Breast epithelium (tissue), 4 donors: ENCODE measurements at places on chromosomes 5 and 9. TPM values are rescaled to one million over a fixed set of nuclear protein-coding genes. Genes with fewer than 3 reads are reported as not detected.

- DNase-seq = no peak
Measured at GRCh38 chr5:55600086-55600485, 65.3 kb upstream of the PLPP1 start.

GRCh38 chr5:178383919-178384815, 151.6 kb upstream of the PHYKPL start:
- DNase-seq = no peak

DNA sequence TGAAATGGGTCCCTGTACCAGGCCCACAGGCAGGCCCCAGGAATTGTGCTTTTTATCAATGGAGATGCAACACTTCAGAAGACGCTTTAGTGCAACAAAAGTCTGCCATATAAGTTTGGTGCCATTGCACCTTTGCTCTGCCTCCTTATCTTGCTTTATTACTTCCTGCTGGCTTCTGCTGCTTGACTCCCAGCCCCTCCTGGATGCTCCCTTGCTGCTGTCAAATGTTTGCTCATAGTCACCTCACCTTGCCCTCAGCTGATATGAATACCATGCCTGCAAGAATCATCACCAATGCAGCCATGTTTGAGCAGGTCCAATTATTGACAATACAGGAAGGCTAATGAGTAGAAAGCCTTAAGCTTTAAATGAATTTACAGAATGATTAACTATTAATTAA, 25.4 kb downstream of the MEGF10 start:
- no peak for DNase-seq

- no peak for DNase-seq
Measured at GRCh38 chr5:158884827-158885518, 214.7 kb downstream of the EBF1 start.

- DNase-seq = no peak
Measured at GRCh38 chr5:93705896-93706295, 35.5 kb downstream of the POU5F2 start.

GRCh38 chr9:85182383-85182782, 512.9 kb downstream of the NTRK2 start:
- no peak for DNase-seq

DNA sequence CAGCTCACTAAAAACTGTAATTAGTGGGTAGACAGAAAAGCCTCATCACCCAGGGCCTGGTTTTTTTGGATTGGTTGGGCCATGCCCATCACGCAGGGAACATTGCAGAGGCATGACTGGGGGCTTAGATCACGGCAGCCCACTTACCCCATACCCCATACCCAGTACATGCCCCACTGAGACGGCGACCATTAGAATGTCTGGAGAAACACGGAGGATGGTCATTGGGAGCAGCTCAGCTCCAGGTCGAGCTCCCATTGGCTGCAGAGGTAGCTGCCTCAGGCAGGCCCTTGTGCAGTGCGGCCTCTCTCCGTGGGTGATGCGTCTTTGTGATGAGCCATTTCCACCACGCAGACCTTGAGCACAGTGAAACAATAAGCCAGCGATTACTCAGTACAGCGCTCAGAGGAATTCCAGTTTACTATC, 204.0 kb downstream of the GADD45G start:
- DNase-seq = no peak

DNA sequence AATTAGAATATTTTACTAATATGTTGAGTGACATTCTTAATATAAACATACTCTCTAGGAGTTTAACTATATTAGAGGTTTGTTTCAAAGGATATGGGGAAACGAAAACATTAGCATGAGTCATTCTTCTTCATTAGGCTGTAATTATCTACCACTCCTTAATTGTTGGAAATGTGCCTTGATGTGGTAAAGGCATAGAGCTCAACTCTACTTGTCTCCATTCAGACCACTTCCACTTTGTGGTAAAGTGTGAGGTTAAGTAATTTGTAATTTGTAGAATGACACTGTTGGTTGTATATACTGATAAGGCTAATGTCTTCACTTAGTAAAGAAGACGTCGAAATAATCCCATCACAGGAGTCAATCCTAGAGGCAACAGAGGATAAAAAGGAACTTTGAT, 58.1 kb downstream of the HAPLN1 start:
- DNase-seq = no peak

DNA sequence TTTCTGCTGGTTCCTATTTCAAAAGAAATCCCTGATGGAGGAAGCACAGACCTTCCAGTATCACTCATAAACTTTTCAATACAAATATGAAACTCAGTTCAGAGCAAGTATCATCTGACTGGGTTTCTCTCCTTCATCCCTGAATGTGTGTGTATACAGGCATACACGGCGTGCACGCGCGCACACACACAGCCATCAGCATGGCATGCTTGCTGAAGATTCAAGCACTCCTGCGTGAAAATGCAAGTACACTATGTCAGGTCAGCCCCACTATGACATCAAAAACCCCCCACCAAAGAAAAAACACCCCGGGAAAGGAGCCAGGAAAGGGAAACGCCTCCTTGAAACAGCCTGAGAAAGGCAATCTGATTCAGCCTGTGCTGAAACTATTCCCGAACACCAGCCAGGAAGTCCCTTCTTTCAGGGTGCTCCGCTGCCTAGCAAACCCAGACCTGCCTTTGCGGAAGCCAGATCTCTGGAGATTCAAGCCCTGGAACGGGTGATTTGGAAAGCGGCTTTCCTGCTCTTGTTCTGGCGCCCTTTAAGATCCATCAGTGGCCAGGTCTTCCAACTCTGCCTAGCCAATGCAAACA, 831 bp downstream of the KLHL3 start:
- no peak for DNase-seq

DNA sequence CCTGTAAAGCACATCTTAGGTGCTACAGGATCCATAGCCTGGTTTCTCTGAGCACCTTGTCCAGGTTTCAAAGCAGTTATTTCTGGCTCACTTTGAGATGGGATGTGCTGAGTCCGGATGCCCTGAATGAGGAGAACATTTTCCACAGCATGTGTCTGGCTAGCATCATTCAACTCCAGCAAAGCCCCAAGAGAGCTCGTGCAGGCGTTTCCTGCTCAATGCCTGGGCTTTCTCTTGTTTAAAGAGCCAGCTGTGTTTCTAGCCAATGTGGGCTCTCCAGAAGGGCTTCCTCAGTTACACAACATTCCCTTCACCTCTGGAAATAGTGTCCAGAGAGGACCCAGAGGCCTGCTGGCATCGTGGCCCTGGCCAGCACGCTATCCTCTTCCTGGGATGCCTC, 411.7 kb downstream of the DMAC1 start:
- DNase-seq = no peak

DNA sequence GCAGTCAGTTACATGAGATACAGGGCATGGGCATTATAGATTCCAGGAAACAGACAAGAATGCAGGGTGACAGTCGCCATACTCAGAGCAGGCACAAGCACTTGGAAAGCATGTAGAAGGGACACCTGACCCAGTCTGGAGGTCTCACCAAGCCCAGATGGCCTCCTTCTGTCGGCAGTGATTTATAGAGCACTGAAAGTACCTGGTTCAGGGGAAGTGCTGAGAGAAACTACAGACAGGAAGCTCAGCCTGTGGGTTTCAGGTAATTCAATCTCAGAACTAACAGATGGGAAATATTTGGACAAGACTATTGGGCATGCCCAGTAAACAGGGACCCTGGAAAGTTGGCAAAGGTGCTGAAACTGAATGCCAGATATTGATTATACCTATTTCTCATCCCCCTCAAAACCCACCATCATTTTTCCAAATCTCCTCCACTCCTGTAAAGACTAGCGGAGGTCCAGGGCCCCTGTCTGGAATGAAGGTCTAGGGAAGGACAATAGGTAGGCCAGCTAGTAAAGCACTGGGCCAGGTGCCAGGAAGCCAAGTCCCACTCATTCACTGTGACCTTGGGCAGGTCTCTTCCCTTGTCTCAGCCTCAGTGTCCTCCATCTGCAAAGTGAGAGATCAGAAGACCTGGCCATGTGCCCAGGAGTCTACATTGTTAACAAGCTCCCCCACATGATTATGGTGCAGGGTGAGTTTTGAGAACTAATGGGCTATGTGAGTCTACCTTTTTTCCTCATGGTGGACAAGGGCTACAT, 26.9 kb downstream of the KLHL3 start:
- DNase-seq = no peak

DNA sequence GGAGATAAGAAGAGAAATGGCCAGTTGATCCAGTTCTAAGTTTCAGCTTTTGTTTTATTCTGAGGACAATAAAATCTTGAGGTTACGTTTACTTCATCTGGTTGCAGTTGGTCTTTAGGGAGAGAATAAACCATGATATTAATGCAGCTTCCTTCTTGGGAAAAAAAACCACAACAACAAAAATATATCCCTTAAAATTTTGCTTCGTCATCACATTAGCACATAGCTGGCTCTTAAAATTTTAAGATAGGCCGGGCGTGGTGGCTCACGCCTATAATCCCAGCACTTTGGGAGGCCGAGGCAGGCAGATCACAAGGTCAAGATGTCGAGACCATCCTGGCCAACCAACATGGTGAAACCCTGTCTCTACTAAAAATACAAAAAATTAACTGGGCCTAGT, 86.4 kb downstream of the EQTN start:
- no peak for DNase-seq

GRCh38 chr5:126334760-126335159, 88.4 kb upstream of the GRAMD2B start:
- no peak for DNase-seq

- no peak for DNase-seq
Measured at GRCh38 chr5:124418390-124418789, 328.0 kb downstream of the ZNF608 start.

- DNase-seq = no peak
Measured at GRCh38 chr5:122077366-122078115, 518 bp downstream of the LOX start.

- no peak for DNase-seq
Measured at GRCh38 chr9:114383521-114384231, 4.1 kb downstream of the AKNA start.

GRCh38 chr9:112258106-112258505, 75.3 kb downstream of the PTBP3 start:
- no peak for DNase-seq

- DNase-seq = no peak
Measured at GRCh38 chr5:127210042-127210441, 80.6 kb upstream of the MEGF10 start.

DNA sequence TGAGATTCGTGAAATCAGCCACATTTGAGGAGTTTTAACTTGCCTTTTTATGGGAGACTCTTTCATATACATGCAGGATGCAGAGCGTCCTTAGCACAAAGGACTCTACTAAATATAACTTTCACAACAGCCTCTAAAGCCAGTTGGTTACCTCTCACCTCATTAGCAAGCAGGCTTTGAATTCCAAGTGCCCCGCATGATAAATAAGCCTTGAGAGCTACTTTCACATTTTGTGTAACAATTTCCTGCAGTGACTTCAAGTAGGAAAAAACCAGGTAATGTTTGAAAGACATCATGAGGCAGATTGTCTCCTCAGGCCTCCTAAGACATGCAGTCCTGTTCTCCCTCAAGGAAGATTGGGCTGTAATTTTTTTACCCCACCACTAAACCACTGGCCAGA, 50.5 kb downstream of the RALGPS1 start:
- no peak for DNase-seq

DNA sequence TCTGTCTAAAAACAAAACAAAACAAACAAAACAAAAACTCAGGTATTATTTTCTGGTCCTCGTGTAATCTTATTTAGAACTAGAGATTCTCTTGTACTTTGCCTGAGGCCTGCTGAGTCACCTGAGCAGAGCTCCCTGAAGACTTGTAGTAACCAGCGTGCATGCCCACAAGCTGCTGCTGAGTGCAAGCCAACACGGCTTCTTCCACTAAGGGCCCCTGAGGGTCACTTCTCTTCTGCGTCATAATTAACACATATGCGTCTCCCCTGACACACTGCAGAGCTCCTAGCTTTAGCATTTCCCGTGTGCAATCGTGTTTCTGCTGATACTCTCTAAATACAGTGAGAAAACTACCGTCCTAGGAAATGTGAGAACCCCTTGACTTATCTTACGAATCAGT, 10.9 kb upstream of the NDFIP1 start:
- DNase-seq = no peak

GRCh38 chr5:62059960-62060359, 246.0 kb upstream of the KIF2A start:
- no peak for DNase-seq

DNA sequence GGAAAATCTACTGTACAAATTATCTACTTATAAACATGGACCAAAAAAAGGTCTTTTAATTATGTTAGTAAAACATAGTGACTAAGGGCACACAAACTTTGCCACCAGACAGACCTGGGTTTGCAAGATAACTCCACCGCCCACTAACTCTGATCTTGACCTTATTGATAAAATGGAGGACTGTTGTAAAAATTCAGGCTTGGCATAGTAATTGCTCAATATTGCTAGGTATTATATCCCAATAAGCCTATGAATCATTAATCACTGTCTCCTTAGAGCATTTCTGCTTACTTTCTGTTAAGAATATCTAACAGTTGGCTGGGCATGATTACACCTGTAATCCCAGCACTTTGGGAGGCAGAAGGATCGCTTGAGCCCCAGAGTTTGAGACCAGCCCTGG, 3.8 kb downstream of the C9orf40 start:
- DNase-seq = no peak

- no peak for DNase-seq
Measured at GRCh38 chr5:7331131-7331530, 64.8 kb upstream of the ADCY2 start.

DNA sequence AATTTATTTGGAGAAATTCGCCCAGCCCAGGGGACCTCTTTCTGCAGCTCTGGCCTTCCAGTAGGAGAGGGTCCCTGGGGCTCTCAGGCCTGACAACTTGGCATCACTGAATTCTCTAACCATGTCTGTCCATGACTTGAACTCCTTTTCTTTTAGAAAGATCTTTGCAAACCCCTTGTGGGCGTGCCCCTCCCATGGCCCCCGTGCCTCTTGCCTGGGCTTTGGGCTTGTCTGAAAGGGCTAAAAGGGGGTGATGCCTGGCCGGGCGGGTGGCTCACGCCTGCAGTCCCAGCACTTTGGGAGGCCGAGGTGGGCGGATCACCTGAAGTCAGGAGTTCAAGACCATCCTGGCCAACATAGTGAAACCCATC, 3.2 kb upstream of the SQSTM1 start:
- no peak for DNase-seq

The DAB2 gene
- 240 TPM for total RNA-seq

The TPPP gene
- 3.4 TPM for total RNA-seq

The ERMP1 gene
- total RNA-seq = 39.2 TPM

The PALM2AKAP2 gene
- total RNA-seq = 8.8 TPM

The C9 gene
- not detected for total RNA-seq

The SLC30A5 gene
- total RNA-seq = 52.4 TPM

The NTRK2 gene
- 25.9 TPM for total RNA-seq

The ADAMTS12 gene
- total RNA-seq = 15.0 TPM

The SLC6A18 gene
- not detected for total RNA-seq

The AGXT2 gene
- not detected for total RNA-seq

The PROB1 gene
- 0.73 TPM for total RNA-seq

The ROR2 gene
- total RNA-seq = 25.6 TPM
